GM12864 (cell line): ENCODE measurements at places on chromosomes 6 and 20.

GRCh38 chr6:87747646-87748045 lies 45.6 kb upstream of the AKIRIN2 start:
- no peak for DNase-seq

DNA sequence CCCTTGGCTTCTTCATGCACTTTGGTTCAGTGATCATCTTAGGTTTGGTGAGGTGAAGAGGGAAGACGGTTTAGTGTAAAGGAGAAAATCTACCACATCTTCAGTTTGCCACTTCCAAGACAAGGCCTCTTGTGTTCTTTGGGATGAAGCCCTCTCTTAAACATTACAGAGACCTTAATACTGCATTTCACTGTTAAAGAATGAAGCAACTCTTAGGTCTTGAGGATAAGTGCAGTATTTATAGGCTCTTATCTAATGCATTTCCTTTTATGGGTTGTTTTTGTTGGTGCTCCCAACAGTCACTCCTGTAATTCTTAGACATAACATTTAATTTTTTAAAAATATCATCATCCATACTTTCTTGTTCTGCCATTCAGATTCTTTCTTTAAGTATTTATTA lies 139.9 kb upstream of the LAMP5 start:
- DNase-seq: no peak

- DNase-seq: no peak
These were observed 520.5 kb upstream of the ADGRB3 start for GRCh38 chr6:68114463-68115047.

DNA sequence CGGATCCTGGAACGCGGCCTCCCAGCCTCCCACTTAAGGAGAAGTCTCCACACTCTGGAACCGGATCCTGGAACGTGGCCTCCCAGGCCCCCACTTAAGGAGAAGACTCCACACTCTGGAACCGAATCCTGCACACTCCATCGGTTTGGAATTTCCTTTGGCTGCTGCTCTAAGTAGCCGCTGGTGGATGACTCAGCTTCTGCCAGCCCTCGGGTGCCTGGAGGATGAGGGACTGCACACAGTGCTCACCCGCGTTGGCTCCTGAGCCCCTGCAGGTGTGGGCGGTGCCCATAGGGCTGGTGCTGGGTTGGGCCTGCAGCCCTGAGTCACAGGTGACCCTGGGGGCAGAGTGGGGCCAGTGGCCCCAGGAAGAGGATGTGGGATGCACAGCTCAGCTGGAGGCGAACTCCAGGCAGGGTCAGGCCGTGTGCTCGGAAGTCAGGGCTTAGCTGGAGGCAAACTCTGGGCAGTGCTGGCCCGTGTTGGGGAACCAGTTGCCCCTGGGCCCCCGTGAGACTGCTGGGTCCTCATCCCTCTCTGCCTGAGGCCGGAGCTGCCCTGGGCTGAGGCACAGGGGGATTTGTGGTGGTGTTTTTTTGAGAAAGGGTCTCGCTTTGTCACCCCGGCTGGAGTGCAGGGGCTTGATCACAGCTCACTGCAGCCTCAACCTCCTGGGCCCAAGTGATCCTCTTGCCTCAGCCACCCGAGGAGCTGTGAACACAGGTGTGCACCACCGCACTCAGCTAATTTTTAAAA lies 13.9 kb upstream of the TNFRSF6B start:
- no peak for DNase-seq

DNA sequence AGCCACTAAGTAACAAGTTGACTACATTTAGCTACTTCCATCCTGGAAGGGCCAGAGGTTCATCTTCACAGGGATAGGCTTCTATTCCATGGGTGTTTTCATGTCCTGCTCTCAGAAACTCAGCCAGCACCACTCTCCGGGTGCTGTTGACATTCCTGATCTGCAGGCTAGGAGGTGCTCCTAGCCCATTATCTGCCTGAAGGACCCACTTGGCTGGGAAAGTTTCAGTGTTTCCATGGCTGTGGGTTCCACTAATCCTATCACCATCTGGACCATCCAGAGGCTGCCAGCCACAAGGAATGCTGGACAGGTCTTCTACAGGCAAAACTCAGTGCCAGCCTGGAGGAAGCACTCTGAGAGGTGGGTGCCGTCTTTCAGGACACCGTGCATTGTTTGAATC lies 45.2 kb downstream of the HLA-G start:
- no peak for DNase-seq

- DNase-seq: no peak
These were observed 646 bp downstream of the HEY2 start for GRCh38 chr6:125749865-125750691.

GRCh38 chr6:38843798-38844197 lies 128.7 kb downstream of the DNAH8 start:
- DNase-seq: no peak

- DNase-seq: no peak
These were observed 228.0 kb upstream of the PLN start for GRCh38 chr6:118319894-118320649.

DNA sequence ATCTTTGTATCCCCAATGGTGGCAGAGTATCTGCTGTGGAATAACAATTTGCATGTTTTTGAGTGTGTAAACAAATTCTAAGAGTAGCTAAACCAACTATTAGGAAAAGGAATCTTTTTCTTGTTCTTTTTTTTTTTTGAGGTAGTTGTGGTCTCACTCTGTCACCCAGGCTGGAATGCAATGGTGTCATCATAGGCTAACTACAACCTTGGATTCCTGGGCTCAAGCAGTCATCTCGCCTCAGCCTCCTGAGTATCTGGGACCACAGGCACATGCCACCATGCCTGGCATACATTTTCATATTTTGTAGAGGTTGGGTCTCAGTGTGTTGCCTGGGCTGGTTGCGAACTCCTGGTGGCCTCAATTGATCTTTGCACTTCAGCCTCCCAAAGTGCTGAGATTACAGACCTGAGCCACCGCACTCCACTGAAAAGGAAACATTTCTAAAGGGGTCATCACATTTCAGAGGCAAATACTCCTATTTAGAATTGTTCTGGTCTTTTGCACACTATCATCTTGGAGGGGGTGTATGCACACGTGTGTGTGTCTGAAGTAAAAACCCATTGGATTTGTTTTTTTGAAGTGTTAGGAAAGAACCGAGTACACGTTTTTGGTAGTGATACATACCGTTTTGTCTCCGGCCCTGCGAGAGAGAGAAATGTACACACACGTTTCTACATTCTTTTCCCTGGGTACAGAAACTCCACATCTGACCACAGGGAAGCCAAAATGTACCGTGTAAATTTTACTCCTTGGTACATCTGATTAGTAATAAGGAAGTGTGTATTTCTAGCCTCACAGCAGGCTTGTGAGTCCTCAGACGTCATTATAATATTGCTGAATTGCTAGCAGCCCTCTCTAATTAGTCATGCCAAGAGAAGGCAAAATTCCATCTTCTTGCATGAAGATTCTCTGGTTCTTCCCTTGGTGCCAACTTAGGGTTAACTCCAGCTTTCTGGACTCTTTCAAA lies 183.6 kb downstream of the JARID2 start:
- DNase-seq: no peak

DNA sequence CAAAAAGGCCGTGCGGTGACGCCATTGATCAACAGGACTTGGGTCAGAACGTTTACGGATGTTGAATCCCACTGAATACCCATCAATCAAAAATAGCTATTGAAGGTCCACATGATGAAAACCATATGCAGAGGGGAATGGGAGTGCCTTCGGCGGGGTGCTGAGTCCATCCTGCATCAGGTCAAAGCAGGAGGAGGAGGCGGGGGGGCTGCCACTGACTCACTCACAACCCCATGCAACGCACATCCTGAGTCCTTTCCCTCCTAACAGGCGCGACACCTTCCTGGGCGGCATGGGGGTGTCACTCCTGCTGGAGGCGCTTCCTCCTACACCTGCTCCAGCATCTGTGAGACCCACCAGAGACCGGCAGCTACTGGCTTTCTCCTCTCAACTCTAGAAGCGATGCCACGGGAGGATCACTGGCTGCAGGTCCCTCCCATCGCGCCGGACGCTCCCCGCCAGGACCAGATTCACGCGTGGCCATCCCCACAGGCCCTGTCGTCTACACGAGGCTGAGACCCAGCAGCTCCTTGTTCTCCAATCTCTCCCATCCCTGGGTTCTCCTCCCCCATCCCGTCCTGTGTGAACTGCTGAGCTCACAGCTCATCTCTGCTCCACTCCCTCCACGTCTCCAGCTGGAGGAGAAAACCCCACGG lies 170.6 kb upstream of the THBS2 start:
- no peak for DNase-seq
